GM23248 (cell line): ENCODE measurements at places on chromosomes 7 and 10.
A peak's percentile ranks its signal among the peaks of the same experiment; 100 is the strongest.

DNA sequence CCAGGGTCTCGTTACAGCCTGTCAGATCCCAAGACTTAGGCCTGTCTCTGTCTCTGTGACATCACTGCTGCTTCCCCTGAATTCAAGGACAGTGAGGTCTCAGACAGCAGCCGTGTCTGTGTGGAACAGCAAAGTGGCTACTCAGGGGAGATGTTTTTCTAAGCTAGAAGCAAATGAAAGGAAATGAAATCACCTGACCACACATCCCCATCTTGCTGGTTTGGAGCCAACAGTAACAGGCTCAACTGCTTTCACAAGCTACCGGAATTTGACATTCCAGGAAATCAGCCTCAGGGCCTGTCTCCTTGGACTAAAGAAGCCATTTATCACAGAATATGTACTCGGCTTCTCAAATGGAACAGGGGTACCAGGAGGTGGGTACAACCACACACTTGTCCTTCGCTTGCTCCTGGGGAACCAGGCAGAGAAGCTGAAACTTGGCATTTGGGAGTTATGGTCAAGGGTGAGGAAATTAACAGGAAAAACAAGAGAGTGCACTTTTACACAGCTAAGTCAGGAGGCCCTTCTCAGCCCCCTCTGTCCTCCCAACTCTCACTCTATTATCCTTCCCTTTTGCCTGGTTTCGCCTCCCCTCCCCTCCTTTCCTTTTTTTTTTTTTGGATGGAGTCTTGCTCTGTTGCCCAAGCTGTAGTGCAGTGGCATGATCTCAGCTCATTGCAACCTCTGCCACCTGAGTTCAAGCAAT, 73.2 kb downstream of the SPDYE5 start:
- peak; percentile 91 for DNase-seq

GRCh38 chr10:5396556-5397300, 7.9 kb downstream of the TUBAL3 start:
- no peak for DNase-seq

GRCh38 chr7:4957847-4958476, 1.0 kb downstream of the MMD2 start:
- DNase-seq = no peak

GRCh38 chr10:98433881-98434732, 12.6 kb downstream of the HPS1 start:
- DNase-seq = peak; percentile 18

GRCh38 chr7:114412548-114412947, 2.1 kb upstream of the FOXP2 start:
- no peak for DNase-seq

- DNase-seq = no peak
These were observed 482 bp downstream of the CCDC6 start for GRCh38 chr10:59905731-59906416.

- DNase-seq = peak; percentile 70
These were observed at the start of gene IGFBP1 for GRCh38 chr7:45888185-45888992. Gene IGFBP1, plus strand, starts transcription at chr7:45888488. Its CDS starts 165 bp downstream, at chr7:45888653.
